ENCODE measurements at places on chromosomes 3 and 15. TPM values are rescaled to one million over a fixed set of nuclear protein-coding genes. Genes with fewer than 3 reads are reported as not detected.

The GPR160 gene
- 23.3 TPM for total RNA-seq

The NMB gene
- total RNA-seq, result 2.6 TPM

The EIF4G1 gene
- 419 TPM for total RNA-seq

DNA sequence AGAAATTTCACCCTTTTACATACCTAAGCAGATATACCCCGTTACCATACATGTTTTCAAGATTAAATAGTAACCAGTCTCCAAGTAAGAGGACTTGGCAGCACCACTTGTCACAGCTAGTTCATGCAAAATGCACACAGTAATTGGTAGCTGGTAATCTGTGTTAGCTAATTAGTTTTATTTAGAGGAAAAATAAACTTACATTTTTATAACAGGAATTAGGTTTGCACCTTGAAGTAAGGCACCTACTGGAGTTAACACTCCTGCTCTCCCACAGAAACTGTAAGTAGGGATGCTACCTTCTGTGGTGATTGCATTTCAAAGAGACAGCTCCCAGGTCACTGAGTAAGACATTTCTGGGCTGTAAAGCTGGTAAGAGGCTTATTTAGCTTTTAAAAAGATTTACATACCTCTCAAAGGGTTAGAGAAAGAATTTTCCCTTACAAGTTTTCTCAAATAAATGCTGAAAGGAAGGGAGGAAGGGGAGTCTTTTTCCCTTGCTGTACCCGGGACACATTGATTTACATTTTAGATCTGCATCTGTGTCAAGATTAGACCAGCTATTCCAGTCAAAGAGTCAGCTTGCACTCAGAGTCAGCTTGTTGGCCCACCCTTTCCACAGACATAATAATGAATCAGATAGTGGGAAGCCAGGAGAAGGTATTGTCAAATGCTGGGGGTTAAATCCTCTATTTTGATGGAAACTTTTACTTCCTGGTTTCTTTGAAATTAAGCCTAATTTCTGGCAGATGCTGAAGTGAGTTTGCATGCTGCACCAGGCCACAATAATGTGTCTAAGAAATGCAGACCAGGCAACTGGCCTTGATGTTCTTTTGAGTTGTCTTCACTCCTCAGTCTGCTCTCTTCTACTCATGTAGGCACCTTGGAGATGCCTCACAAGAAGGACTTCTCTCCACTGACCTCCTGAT lies 77.6 kb upstream of the CHD2 start:
- DNase-seq, result no peak
- no peaks in the 10 kb centered on the region for H3K36me3 ChIP-seq
- peaks cover 3% of the 10 kb centered on the region for H3K4me1 ChIP-seq
- no peak overlapping the region for H3K27ac ChIP-seq
- H3K4me3 ChIP-seq, result no peak overlapping the region
- no peaks in the 10 kb centered on the region for H3K27me3 ChIP-seq

- H3K4me1 ChIP-seq, result peaks cover 32% of the 10 kb centered on the region
- H3K27me3 ChIP-seq, result no peaks in the 10 kb centered on the region
- H3K36me3 ChIP-seq, result no peaks in the 10 kb centered on the region
- DNase-seq, result no peak
- peak overlapping the region; percentile 54 for H3K4me3 ChIP-seq
- H3K27ac ChIP-seq, result peak overlapping the region; percentile 49
Observed at GRCh38 chr3:184561913-184562877, 610 bp downstream of the EPHB3 start.

- no peak overlapping the region for H3K4me3 ChIP-seq
- H3K27me3 ChIP-seq, result no peaks in the 10 kb centered on the region
- no peak for DNase-seq
- no peaks in the 10 kb centered on the region for H3K36me3 ChIP-seq
- H3K4me1 ChIP-seq, result no peaks in the 10 kb centered on the region
Observed at GRCh38 chr3:142104763-142105162, 44.6 kb downstream of the TFDP2 start.

DNA sequence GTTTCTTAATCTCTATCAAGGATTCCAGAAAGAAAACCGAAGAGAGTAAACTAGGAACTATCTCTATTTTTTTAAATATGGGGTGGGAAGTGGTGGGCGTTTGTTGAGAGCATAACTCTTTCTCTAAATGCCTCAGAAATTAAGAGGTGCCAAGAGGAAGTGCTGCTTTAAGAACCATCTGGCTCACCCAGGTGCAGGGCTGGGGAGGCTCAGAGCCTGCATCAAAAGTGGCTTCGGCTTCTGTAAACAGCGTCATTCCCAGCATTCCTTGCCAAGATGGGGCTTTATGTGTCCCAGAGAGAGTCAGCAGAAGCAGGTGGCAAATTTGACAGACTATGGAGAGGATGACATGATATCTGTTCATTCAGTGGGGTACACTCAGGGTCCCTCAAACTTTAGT lies 123.3 kb upstream of the BFSP2 start:
- no peak for DNase-seq
- H3K27ac ChIP-seq, result no peak overlapping the region
- H3K36me3 ChIP-seq, result peaks cover 2% of the 10 kb centered on the region
- H3K27me3 ChIP-seq, result no peaks in the 10 kb centered on the region

DNA sequence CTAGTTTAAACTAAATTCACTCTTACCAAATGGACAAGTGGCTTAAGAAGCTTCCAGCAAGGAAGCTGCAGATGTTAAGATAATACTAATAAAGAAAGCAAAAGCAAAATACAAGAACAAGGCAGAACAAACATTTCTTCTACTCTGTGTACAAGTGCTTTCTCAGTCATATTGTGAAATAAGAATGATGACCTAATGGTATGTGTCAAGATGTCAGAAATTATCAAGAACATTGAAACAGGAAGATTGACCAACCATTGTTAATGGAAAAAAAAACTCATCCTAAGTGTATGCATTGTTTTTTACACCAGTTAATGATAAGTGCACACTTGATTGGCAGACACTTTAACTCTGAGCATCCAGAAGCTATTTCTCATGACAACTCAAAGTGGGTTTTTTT lies 65.4 kb upstream of the P2RY1 start:
- no peak for DNase-seq
- H3K36me3 ChIP-seq, result no peaks in the 10 kb centered on the region
- H3K4me1 ChIP-seq, result no peaks in the 10 kb centered on the region

DNA sequence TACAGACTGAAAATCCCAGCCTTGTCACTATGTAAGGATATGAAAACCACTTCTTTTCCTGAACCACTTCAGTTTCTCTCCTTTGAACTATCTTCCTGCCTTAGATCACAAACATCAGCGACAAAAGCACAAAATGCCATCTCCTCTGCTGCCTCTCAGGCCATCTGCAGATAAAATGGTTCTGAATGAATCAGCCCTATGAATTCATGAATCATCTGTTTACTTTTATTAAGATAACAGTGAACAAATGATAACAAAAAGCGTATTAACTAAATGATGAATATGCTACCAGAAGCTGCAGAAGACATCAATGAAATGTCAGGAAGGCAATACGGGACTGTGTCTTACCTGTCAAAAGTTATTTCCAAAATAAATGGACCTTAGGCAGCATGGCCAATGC lies 928.1 kb downstream of the ROBO1 start:
- H3K27me3 ChIP-seq, result no peaks in the 10 kb centered on the region
- H3K4me1 ChIP-seq, result no peaks in the 10 kb centered on the region
- no peak overlapping the region for H3K27ac ChIP-seq
- H3K36me3 ChIP-seq, result no peaks in the 10 kb centered on the region

DNA sequence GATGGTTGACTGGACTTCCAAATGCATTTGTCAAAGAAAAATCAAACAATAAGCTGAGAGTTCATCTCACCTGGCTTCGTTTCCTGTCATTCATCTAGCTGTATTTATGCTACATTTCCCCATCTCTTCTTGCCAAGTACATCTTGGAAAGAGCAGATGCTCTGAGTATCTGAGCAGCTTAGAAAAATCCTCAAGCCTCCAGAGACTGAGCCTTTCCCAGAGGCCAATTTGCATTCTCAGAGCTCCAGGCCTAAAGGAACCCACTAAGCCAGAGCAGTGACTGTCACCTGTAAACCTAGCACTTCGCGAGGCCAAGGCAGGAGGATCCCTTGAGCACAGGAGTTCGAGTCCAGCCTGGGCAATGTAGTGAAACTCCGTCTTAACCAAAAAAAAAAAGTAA lies 100.5 kb downstream of the XXYLT1 start:
- no peak for DNase-seq
- H3K4me3 ChIP-seq, result no peak overlapping the region
- no peaks in the 10 kb centered on the region for H3K36me3 ChIP-seq
- H3K27ac ChIP-seq, result no peak overlapping the region
- no peaks in the 10 kb centered on the region for H3K4me1 ChIP-seq

GRCh38 chr15:44676676-44677075 lies 13.2 kb upstream of the SPG11 start:
- no peaks in the 10 kb centered on the region for H3K36me3 ChIP-seq
- H3K4me1 ChIP-seq, result no peaks in the 10 kb centered on the region
- peak overlapping the region; percentile 30 for H3K27ac ChIP-seq

GRCh38 chr3:111128884-111129283 lies 57.3 kb downstream of the NECTIN3 start:
- H3K36me3 ChIP-seq, result peaks cover 21% of the 10 kb centered on the region
- H3K4me1 ChIP-seq, result no peaks in the 10 kb centered on the region
- H3K4me3 ChIP-seq, result no peak overlapping the region
- H3K27me3 ChIP-seq, result no peaks in the 10 kb centered on the region

GRCh38 chr3:16311960-16312451 lies 47.0 kb downstream of the OXNAD1 start:
- no peak overlapping the region for H3K27ac ChIP-seq
- H3K36me3 ChIP-seq, result peaks cover 15% of the 10 kb centered on the region
- no peak for DNase-seq
- H3K4me3 ChIP-seq, result no peak overlapping the region
- no peaks in the 10 kb centered on the region for H3K27me3 ChIP-seq

GRCh38 chr3:14404631-14405359 lies 2.4 kb downstream of the SLC6A6 start:
- no peak overlapping the region for H3K4me3 ChIP-seq
- H3K27ac ChIP-seq, result peak overlapping the region; percentile 52
- H3K27me3 ChIP-seq, result no peaks in the 10 kb centered on the region
- H3K4me1 ChIP-seq, result peaks cover 4% of the 10 kb centered on the region
- no peak for DNase-seq

DNA sequence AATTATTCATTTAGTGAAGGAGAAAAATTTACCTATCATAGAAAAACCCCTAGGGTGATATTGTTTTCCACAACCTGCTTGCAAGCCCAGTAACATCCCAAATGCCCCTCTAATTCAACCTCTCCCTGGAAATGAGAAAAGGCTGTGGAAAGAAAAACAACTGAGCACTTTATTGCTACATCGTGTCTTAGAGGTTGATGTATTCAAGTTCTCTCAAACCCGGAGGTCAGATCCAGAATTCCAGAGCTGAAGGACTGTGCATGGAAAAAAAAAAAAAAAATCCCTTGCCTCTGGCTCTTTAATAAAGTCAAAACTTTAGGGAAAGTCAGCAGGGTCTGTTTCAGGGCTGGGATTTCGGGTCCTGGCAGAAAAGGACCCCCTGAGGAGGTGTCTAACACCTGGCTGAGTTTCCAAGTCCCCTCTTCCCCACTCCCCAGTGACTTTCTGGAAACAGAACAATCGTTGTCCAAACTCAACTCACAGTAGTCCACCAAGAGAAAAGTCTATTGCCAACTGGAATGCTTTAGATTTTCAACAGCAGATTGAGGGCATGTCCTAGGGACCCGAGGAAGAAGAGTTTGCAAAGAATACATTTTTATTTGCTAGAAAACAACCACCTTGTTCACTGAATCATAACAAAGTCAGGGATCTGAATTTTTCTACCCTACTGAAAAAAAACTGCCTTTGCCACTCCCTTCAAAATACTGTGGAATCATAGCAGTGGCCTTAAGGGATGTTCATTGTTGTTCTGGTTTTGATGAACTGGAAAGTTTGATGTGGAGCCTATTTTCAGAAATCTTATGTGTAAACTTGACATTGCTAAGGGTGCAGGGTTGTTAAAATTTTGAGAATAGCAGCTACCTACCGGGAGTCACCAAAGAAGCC lies 207.5 kb upstream of the ADAMTS9 start:
- no peak for DNase-seq
- peaks cover 14% of the 10 kb centered on the region for H3K4me1 ChIP-seq
- H3K27me3 ChIP-seq, result no peaks in the 10 kb centered on the region
- no peaks in the 10 kb centered on the region for H3K36me3 ChIP-seq

DNA sequence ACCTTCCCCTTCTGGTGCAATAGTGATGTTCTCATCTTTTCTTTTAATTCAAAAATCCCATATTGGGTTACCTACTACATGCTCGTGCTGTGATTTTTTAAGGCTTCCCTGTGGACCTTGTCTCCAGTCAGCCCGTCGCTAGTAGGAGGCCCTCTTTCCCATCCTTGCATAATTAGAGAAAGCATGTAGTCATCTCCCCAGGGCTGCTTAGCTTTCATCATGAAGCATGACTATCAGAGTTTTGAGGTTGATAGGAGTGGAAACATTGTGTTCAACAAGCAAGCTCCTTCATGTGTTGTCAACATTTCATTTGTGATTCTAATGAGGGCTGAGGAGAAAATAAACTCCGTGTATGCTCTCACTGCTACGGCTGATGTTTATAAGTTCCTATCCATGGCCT lies 8.7 kb upstream of the LRTM1 start:
- no peaks in the 10 kb centered on the region for H3K27me3 ChIP-seq
- no peak overlapping the region for H3K27ac ChIP-seq
- no peak for DNase-seq
- no peaks in the 10 kb centered on the region for H3K36me3 ChIP-seq
- no peak overlapping the region for H3K4me3 ChIP-seq
- H3K4me1 ChIP-seq, result no peaks in the 10 kb centered on the region

- no peaks in the 10 kb centered on the region for H3K27me3 ChIP-seq
- H3K4me1 ChIP-seq, result no peaks in the 10 kb centered on the region
Observed at GRCh38 chr3:153963012-153963411, 158.2 kb upstream of the ARHGEF26 start.

DNA sequence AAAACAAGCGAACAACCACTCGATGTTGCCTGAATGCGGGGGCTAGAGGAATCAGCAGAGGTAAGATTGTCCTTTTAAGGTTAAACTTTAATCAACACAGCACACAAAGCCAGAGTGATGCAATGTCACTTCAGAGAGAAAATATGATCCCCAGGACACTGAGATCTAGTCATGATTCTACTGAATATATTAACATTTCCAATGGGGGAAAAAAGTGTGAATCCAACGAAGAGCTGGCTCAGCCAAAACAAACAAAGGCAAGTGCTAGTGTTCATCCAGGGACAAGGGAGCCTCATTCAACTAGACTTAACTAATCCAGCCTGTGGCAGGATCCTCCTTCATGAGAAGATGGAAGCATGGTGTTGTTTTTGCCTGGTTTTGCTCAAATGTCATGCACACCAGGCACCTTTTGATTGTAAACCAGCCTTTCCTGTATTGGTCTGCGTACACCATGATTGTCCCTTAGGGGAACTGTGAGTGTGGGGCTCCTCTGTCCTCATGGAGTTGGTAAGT lies 35.8 kb downstream of the SCG5 start:
- no peak overlapping the region for H3K27ac ChIP-seq
- H3K27me3 ChIP-seq, result no peaks in the 10 kb centered on the region

- no peak for DNase-seq
- H3K4me1 ChIP-seq, result peaks cover 14% of the 10 kb centered on the region
- H3K27me3 ChIP-seq, result no peaks in the 10 kb centered on the region
- H3K27ac ChIP-seq, result no peak overlapping the region
- H3K36me3 ChIP-seq, result no peaks in the 10 kb centered on the region
- no peak overlapping the region for H3K4me3 ChIP-seq
Observed at GRCh38 chr3:46905661-46906451, 28.3 kb downstream of the PTH1R start.

Measured in lung (tissue), 17 donors.